Ureter (tissue), 1 donor: ENCODE measurements at places on chromosomes 6 and 20. TPM values are rescaled to one million over a fixed set of nuclear protein-coding genes. Genes with fewer than 3 reads are reported as not detected.

DNA sequence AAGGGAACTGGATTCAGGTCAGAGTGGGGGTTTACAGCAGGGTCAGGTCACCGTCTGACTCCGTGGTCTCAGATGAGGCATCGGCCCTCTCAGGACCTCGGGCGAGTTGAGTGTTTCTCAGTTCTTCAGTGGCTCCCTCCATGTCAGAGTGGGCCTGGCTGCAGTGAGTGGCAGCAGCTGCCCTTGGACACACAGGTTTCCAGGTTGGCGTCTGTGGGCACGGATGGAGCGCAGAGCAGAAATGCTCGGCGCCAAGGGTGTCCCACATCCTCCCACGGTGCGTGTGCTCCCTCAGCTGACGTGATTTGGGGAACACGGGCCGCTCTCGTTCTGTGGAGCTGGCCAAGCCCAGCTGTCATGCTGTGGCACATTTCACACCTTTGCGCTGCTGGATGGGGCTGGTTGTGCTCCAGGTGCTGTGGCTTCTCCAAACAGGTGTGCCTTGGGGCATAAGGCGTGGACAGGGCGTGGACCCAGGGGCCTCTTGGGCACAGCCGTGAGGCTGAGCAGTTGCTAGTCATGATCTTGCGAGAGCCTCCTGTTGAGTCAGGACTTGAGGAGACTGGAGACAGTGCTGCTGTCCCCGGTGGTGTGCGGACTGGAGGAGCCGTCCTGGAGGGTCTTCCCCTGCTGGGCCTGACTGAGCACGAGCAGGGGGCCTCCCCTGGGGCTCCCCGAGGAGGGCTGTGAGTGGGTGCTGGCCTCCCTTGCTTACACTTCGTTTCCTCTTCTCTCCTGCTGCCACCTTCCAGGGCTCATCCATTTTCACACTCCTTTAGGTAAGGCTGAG lies 9.5 kb upstream of the DNAJC5 start:
- DNase-seq = no peak

- DNase-seq = no peak
These were observed 20.6 kb upstream of the TASP1 start for GRCh38 chr20:13659288-13659687.

DNA sequence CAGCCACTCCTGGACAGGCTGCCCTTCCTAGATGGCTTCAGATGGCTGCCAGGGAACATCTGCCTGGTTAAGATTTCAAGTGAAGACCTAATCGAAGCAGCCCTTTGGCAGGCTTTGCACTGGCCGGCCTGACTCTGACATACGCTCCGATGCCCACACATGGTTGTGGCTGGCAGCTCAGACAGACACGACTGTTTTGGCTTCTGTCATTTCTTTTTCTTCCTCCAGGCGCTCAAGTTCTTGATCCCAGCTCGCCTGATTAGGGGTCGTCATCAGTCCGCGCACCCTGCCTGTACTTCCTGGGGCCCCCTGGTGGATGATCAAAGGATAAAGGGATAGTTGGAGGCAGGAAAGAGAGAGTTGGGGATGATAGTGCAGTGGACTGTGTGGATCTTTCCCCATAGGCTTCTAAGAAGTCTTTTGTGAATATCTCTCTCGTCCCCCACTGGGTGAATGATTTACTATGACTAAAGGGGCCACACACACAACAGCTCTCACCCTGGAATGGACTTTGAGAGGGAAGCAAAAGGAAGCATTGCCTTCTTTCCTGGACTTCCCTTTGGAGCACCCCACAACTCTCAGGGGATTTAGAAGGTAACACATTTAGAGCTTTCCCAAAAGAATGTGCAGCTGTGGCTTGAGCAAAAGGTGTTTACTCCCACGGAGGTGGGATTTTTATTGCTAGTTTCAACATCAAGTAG lies 21.4 kb upstream of the TRAM2 start:
- DNase-seq = peak; percentile 61

GRCh38 chr6:75824160-75824559 lies 75.1 kb downstream of the MYO6 start:
- no peak for DNase-seq

GRCh38 chr6:72740135-72740534 lies 118.3 kb downstream of the KCNQ5 start:
- DNase-seq = no peak

GRCh38 chr20:46520976-46521579 lies 7.7 kb upstream of the ZNF334 start:
- peak; percentile 59 for DNase-seq

- no peak for DNase-seq
These were observed 54.9 kb downstream of the TENT5A start for GRCh38 chr6:81697559-81697958.

Gene OGFR
- 42.0 TPM for total RNA-seq

Gene ADISSP
- 36.6 TPM for total RNA-seq
